ENCODE measurements at places on chromosomes 12 and 14.

DNA sequence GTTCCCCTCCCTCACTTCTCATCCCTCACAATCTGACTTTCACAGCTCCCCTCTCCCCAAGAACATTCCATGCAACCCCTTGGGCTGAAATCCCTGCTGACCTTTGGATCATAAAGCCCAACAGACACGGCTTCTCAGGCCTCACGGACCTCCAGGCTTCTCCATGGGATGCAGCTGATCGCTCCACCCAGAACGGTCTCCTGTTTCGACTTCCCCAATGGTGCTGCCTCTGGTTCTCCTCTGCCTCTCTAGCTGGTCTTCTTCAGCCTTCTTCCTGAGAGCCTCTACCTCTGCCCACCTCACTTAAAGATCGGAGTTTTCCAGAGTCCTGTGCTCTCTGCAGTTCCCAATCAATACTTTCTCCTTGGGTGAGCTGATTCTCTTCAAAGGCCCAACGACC, 17.8 kb upstream of the PRMT8 start:
- no peak overlapping the region for H3K27ac ChIP-seq
- DNase-seq: no peak
- peaks cover 7% of the 10 kb centered on the region for H3K4me1 ChIP-seq
- H3K36me3 ChIP-seq: no peaks in the 10 kb centered on the region
- H3K4me3 ChIP-seq: no peak overlapping the region

GRCh38 chr14:31068235-31068634, 42.1 kb upstream of the STRN3 start:
- no peak overlapping the region for H3K4me3 ChIP-seq
- H3K4me1 ChIP-seq: no peaks in the 10 kb centered on the region
- DNase-seq: no peak
- no peak overlapping the region for H3K27ac ChIP-seq

- DNase-seq: no peak
- no peak overlapping the region for H3K4me3 ChIP-seq
- H3K4me1 ChIP-seq: no peaks in the 10 kb centered on the region
- peaks cover 6% of the 10 kb centered on the region for H3K36me3 ChIP-seq
- no peak overlapping the region for H3K27ac ChIP-seq
- H3K27me3 ChIP-seq: no peaks in the 10 kb centered on the region
Observed at GRCh38 chr12:45362291-45362690, 146.4 kb downstream of the ANO6 start.

- no peak overlapping the region for H3K27ac ChIP-seq
- no peaks in the 10 kb centered on the region for H3K4me1 ChIP-seq
- no peak for DNase-seq
- H3K27me3 ChIP-seq: no peaks in the 10 kb centered on the region
Observed at GRCh38 chr12:48932878-48933277, 7.6 kb upstream of the FKBP11 start.

- H3K4me3 ChIP-seq: no peak overlapping the region
- no peaks in the 10 kb centered on the region for H3K4me1 ChIP-seq
- peak; percentile 65 for DNase-seq
- H3K27ac ChIP-seq: no peak overlapping the region
- H3K36me3 ChIP-seq: no peaks in the 10 kb centered on the region
Observed at GRCh38 chr12:100827901-100828520, 33.4 kb downstream of the ANO4 start.

All from neural progenitor cell (in vitro differentiated cells).